ENCODE measurements at places on chromosomes 12 and 14.
A peak's percentile ranks its signal among the peaks of the same experiment; 100 is the strongest.

- no peak for DNase-seq
Observed at GRCh38 chr12:27437839-27438238, 8.7 kb upstream of the SMCO2 start.

DNA sequence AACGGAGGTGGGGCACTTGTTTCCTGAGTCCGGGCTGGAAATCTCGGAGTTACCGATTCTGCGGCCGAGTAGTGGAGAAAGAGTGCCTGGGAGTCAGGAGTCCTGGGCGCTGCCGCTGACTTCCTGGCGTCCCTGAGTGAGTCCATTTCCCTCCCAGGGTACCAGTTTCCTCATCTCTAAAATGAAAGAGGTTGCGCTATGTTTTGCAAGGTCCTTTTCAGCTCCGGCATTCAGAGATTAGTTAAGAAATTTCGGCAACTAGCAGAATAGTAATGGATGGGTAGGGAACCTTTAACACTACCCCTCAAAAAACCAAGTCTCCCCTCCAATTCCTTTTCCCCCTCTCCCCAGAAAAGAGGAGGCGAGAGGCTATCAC lies 724 bp downstream of the BLOC1S1 start:
- DNase-seq, result no peak

DNA sequence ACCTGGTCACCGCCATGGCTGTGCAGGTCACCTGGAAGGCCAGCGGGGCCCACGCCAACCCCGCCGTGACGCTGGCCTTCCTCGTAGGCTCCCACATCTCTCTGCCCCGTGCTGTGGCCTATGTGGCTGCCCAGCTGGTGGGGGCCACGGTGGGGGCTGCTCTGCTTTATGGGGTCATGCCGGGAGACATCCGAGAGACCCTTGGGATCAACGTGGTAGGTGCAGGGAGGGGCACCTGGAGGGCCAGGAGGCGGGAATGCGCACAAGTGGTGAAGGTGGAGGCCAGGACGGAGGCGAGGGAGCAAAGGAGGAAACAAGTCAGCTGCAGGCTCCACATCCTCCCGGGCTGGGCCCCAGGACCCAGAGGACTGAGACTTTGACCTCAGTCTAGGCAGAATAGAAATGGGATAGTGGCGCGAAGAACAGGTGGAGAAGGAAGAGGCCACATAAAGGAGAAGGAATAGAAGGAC lies 649 bp downstream of the AQP6 start:
- no peak for DNase-seq

- DNase-seq, result no peak
Observed at GRCh38 chr12:85781766-85782165, 54.4 kb downstream of the RASSF9 start.

GRCh38 chr12:122942637-122943036 lies 23.6 kb downstream of the ABCB9 start:
- DNase-seq, result no peak

DNA sequence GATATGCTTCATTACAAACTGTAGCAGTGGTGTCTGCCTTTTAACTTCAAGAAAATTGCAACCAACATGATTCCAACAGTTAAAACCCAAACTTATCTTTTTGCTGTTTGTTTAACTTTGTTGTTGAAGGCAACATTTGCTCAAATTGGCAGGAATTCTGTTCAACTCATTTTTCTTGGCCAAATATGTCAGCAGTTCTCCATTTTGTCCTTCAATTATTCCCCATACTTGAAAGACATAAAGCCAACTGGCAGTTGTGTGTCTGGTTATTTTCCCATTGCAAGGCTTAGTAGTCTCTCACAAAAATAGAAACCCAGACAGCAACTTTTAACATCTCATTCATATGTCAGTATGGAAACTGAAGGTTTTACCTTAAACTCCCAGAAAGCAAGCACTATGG lies 146.3 kb downstream of the LRIG3 start:
- no peak for DNase-seq

- DNase-seq, result no peak
Observed at GRCh38 chr14:90943367-90943766, 117.1 kb downstream of the RPS6KA5 start.

DNA sequence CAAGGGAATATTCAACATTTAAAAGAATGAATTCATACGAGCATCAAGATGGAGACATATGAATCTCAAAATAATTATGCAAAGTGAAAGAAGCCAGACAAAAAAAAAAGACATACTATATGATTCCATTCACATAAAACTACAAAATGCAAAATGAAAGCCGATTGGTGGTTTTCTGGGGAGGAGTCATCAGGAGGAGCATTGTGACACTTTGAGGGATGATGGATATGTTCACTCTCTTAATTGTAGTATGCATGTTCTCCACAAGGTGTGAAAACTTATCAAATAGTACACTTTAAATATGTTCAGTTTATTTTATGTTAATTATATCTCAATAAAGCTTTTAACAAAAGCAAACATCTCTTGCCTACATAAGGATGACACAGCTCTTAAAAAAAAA lies 13.5 kb downstream of the OLR1 start:
- DNase-seq, result no peak

DNA sequence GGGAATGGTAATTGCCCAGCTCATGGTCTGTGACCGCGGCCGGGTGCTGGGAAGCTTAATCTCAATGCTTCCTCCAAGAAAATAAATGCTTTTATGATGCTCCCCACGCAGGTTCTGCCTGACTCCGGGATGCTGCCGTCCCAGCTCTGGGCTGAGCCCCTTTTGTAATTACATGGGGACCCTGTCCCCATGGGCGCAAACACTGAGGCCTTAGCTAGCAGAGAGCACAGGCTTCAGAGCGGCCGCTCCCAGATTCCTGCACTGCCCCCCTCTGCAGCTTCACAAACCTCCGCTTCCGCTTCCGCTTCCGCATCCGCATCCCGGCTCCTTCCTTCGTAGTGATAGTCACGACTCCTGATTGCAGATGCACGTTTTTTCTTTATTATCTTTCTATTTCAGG lies 129.5 kb downstream of the KIF26A start:
- DNase-seq, result no peak

- DNase-seq, result no peak
Observed at GRCh38 chr14:50677527-50678063, 9.5 kb upstream of the SAV1 start.

- DNase-seq, result no peak
Observed at GRCh38 chr14:95303552-95303951, 16.2 kb downstream of the CLMN start.

- DNase-seq, result no peak
Observed at GRCh38 chr14:100156776-100157175, 2.7 kb downstream of the DEGS2 start.

DNA sequence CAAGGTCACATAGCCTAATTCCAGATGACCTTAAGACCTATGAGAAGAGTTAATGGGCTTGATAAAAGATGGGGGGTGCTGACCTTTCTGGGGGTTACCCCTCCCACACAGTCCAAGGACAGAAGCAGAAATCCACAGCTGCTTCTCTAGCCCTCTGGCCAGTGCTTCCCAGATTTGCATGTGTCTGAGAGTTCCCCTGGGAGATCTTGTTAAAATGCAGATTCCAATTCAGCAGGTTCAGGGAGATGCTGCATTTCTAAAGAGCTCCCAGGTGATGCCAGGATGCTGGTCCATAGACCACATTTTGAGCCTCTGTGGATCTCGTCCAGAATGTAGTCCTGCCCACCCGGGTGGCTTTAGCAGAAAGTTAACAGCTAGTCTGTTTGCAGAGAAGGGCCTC lies 82.1 kb downstream of the WSCD2 start:
- no peak for DNase-seq

DNA sequence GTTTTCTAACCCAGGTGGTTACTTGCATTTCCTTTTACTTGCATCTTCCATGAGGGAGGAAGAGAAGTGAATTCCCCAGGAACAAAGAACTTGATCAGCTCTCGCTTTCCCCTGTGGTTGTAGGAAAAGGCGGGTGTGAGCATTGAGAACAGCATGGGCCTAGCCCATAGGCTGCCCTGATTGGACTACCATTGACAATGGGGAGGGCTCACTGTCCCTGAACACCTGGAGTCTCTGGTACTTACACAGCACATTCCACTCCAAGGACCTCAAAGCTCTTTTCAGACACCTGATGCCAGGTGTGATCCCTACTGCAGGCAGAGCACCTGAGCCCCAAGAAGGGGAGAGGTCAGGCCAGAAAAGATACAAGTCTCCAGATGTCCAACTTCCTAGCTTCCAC lies 25.0 kb downstream of the MAX start:
- DNase-seq, result no peak

- DNase-seq, result no peak
Observed at GRCh38 chr12:131430158-131430742, 280.6 kb upstream of the SFSWAP start.

GRCh38 chr12:85424581-85425348 lies 144.7 kb downstream of the ALX1 start:
- DNase-seq, result no peak

DNA sequence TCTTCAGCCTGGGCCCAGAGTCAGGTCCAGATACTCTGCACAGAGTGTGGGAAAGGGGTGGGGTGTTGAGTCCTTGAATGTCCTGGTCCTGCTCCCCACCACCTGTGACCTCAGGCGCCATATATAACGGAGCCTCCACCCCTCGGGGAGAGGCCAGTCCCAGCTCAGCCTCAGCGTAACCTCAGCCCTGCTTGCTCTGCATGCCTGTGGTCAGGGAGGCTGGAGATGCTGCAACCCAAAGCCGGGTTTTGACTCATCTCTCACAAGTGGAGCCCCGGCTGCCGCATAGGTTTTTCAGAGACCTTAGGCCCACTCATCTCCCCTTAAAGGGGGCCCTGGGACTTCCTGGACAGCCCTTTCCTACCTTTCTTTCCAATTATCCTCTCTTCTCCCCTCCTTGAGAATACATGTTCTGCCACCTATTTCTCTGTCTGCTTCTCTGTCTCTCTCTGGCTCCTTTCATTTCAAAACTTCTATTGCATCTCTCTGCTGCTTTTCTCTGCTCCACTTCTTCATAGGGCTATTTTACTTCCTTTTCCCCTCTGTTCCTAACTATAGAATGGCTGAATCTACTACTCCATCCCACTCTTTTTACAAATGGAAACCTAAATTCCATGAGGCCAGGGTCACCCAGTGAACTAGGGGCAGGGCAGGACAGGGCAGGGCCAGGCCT lies 1.2 kb downstream of the ITGB7 start:
- peak; percentile 68 for DNase-seq

GRCh38 chr14:65791191-65791981 lies 378.9 kb downstream of the FUT8 start:
- peak; percentile 40 for DNase-seq

- DNase-seq, result no peak
Observed at GRCh38 chr12:123129621-123130020, 21.3 kb downstream of the PITPNM2 start.

- DNase-seq, result no peak
Observed at GRCh38 chr12:78864403-78864869, at the start of gene SYT1. Gene SYT1 (plus strand): TSS chr12:78864774.

GRCh38 chr12:48279101-48279500 lies 71.6 kb downstream of the ZNF641 start:
- DNase-seq, result no peak

Measured in non-pigmented ciliary epithelial cell (primary cell).